Stimulated activated CD4-positive, alpha-beta T cell treated with anti-CD3 and anti-CD28 coated beads, Interleukin-15, amount 100 ng/mL, for 24 hours (primary cell): ENCODE measurements at places on chromosomes 1 and 21.
A peak's percentile ranks its signal among the peaks of the same experiment; 100 is the strongest.

DNA sequence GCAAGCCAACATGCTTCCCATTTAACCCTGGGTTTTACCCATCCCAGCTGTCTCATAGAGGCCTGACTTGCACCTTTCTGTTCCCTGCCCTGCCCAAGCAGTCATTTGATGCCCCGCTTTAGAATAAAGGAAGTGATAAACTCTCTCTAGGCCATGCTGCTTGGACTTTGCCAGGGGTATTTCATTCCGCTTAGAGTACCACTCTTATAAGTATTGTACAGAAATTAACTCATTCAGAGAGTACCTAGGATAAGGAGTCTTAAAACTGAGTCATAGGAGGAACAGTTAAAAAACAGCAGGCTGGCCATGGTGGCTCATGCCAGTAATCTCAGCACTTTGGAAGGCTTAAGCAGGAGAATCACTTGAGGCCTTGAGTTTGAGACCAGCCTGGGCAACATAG, 21.0 kb upstream of the LYST start:
- DNase-seq = peak; percentile 43

DNA sequence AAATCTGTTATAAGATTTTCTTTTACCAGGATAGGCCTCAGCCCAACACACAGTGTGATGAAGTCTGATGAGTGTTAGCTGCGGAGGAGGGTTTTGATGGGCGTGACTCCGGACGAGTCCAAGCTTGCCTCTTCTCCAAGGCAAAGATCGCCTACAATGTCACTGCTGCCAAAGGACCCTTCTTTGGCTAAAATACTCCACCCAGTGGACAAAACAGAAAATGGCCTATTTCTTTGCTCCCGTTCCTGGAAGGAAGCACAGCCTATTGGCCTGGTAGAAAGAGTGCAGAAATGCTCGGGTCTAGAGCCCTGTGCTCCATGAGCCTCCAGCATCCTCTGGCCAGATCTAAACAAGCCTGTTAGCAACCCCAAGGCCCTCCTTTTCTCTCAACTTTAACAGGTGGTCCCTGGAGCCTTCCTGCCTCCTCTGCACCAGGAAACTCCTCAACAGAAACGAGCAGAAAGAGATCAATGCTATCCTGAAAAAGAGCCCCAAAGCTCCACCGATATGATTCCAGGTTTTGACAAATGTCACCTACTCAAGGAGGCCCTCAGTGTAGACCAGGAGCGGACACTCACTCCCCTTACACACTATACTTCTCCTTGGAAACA, 3.4 kb upstream of the CASQ2 start:
- peak; percentile 22 for DNase-seq

GRCh38 chr1:111943846-111944749, 45.4 kb downstream of the KCND3 start:
- no peak for DNase-seq

GRCh38 chr1:54461731-54462596, 55.8 kb upstream of the SSBP3 start:
- DNase-seq = no peak

DNA sequence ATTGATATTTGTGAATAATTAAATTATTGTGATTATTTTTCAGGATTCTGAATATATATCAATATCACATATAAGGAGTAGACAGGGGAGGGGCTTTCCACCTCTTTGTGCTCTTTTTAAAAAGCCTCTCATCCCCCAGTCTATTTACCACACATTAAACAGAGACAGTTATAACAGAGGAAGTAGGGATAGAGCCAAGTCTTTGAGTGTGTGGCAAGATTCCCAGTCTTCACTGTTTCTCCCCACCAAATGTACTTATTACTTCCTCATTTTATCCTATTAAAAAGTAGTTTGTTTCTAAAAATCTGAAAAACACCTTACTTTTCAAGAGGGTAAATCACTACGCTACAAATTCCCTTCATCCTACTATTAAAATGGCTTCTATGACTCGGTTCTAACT, 46.7 kb downstream of the EPS15 start:
- no peak for DNase-seq

GRCh38 chr21:29434081-29434480, 135.4 kb downstream of the BACH1 start:
- peak; percentile 27 for DNase-seq

- no peak for DNase-seq
Measured at GRCh38 chr1:117049857-117050256, 10.3 kb upstream of the TTF2 start.

- no peak for DNase-seq
Measured at GRCh38 chr1:211082824-211083223, 51.1 kb downstream of the KCNH1 start.

DNA sequence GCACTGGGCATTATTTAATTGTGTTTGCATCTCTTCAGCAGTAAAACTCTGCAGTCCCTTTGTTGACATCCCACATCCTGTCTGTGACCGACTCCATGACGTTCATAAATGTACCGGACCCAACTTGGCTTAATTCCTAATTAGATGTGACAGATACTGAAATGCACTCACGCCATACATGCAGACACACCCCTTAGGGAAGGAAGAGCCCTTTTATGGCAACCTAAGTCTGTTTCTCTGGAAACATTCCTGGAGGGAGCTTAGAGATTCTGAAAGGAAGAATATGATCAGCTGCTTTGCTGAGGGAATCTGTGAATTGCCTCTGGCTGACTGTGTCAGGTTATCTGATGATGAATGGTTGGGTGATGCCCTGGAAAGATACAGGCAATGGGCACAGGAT, 33.4 kb downstream of the ADAMTS5 start:
- DNase-seq = no peak

DNA sequence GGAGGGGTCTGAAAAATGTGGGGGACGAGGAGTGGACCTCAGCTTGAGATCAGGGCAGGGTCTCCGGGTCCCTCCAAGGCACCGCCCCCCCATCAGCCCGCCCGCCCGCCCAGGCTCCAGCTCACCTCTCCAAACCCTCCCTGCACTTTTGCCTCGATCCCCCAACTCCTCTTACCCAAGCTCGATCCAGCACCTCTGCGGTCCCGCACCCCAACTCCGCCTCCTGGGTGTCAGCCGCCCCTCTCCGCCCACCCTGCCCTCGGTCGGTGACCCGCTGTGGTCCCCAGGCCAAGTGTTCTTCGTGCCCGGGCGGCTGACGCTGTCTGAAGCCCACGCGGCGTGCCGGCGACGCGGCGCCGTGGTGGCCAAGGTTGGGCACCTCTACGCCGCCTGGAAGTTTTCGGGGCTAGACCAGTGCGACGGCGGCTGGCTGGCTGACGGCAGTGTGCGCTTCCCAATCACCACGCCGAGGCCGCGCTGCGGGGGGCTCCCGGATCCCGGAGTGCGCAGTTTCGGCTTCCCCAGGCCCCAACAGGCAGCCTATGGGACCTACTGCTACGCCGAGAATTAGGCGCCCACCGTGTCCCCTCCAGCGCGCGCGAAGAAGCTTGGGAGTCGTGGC, 5.7 kb downstream of the HAPLN2 start:
- DNase-seq = peak; percentile 22
